ENCODE measurements at places on chromosomes 4 and X. TPM values are rescaled to one million over a fixed set of nuclear protein-coding genes. Genes with fewer than 3 reads are reported as not detected.

DNA sequence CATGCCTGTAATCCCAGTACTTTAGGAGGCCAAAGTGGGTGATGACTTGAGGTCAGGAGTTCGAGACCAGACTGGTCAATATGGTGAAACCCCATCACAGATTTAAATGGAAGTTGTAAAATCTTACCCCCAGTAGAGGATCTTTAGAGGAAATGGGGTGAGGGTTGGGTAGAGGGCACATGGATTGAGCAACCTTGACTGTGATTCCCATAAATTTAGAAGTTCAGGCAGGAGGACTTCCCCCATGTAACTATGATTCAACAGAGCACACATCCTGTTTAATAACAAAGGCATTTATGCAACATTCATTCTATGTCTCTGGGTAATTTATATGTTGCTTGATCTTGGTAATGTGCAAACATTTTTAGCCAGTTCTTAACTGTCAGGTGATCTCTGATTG is 143.1 kb downstream of the RBM47 start:
- H3K36me3 ChIP-seq, result no peaks in the 10 kb centered on the region
- H3K4me3 ChIP-seq, result no peak overlapping the region
- H3K4me1 ChIP-seq, result no peaks in the 10 kb centered on the region
- no peaks in the 10 kb centered on the region for H3K27me3 ChIP-seq
- no peak overlapping the region for H3K27ac ChIP-seq
- DNase-seq, result no peak

The MAGEA6 gene
- total RNA-seq, result not detected

The NXF2 gene
- not detected for total RNA-seq

The NOX1 gene
- not detected for total RNA-seq

DNA sequence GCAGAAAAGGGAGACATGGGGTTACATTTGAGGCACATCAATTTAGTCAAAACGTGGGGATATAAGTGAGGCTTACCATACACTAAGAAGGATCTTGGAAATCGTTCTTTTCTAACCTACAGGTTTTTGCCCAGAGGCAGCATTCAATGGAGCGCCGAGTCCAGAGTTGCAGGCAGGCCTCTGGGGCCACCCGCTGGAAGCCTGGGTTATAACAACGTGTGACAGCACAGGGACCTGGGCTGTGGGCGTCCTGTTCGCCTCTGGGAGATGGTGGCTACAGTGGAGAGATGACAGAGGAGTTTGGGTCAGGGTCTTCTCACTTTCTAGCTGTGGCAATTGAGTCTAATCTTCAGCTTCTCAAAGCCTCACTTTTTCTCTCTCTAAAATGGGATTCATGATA is 53.9 kb downstream of the ENPP6 start:
- no peaks in the 10 kb centered on the region for H3K27me3 ChIP-seq
- no peak overlapping the region for H3K4me3 ChIP-seq

Measured in ovary (tissue), 10 donors.